HFFc6 (cell line): ENCODE measurements at places on chromosomes 1 and 21. TPM values are rescaled to one million over a fixed set of nuclear protein-coding genes. Genes with fewer than 3 reads are reported as not detected.

DNA sequence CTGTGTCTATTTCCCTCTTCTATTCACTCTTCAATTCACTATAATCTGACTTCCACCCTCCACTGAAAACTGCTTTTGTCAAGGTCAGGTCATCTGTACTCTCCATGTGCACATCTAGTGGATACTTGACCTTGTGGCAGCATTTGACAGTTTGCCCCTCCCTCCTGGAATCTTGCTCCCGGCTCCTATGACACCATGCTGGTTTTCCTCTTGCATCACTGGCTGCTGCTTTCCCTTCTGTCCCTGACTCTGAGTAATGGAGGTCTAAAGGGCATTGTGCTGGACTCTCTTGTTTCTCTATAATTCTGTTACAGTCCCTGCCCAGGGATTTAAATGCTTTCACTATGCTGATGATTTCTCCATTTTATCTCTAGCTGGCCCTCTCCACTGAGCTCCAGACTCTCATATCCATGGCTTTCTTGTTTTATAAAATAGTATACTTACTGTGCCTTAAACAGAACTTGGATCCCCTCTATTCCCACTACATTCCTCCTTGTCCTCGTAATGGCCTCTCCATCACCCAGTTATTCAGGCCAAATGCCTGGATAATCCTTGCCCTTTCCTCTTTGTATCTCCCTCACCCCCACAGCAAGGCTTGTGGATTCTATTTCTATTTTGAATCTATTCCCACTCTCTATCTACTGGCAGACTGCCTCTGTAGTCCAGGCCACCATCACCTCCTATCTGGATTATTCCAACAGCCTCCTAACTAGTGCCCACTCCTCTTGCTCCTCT, 36.8 kb upstream of the PODN start:
- no peaks in the 10 kb centered on the region for H3K27me3 ChIP-seq
- no peaks in the 10 kb centered on the region for H3K4me1 ChIP-seq
- no peak overlapping the region for H3K4me3 ChIP-seq
- H3K27ac ChIP-seq: no peak overlapping the region

DNA sequence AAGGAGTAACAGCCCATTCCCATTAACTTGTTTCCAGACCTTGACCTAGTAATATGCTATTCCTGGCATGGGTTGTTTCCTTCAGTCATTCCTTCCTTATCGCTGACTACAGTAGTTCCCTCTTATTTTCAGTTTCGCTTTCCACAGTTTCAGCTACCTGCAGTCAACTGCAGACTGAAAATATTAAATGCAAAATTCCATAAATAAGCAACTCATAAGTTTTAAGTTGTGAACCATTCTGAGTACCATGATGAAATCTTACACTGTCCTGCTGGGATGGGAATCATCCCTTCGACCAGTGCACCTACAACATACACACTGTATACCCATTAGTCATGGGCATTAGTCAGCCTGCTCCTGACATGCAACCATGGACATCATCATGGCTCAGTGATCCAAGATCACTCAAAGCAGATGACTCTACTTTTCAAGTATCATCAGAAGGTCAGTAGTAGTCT, 66.7 kb downstream of the CCDC30 start:
- peak; percentile 70 for DNase-seq
- H3K27ac ChIP-seq: peak overlapping the region; percentile 47; the same call in 1 of the 2 replicates
- H3K4me1 ChIP-seq: peaks cover 26% of the 10 kb centered on the region
- H3K36me3 ChIP-seq: peaks cover 5% of the 10 kb centered on the region
- H3K4me3 ChIP-seq: peak overlapping the region; percentile 51; the same call in 1 of the 2 replicates
- peaks cover 5% of the 10 kb centered on the region; the same call in 1 of the 2 replicates for H3K27me3 ChIP-seq

The PEX14 gene
- 21.8 to 26.5 TPM (median 26.2 TPM) in 3 replicates for total RNA-seq

- DNase-seq: no peak
- no peak overlapping the region for H3K27ac ChIP-seq
- no peaks in the 10 kb centered on the region for H3K4me1 ChIP-seq
- H3K36me3 ChIP-seq: no peaks in the 10 kb centered on the region; the same call in 1 of the 2 replicates
Observed at GRCh38 chr1:29429656-29430055, 193.3 kb downstream of the PTPRU start.

- peaks cover 53% of the 10 kb centered on the region for H3K4me1 ChIP-seq
- H3K27me3 ChIP-seq: peaks cover 8% of the 10 kb centered on the region
- H3K4me3 ChIP-seq: peak overlapping the region; percentile 28
- H3K36me3 ChIP-seq: no peaks in the 10 kb centered on the region
- peak overlapping the region; percentile 44 for H3K27ac ChIP-seq
Observed at GRCh38 chr1:166905900-166906299, 29.8 kb upstream of the TADA1 start.
